ENCODE measurements at places on chromosomes 7 and 10.

DNA sequence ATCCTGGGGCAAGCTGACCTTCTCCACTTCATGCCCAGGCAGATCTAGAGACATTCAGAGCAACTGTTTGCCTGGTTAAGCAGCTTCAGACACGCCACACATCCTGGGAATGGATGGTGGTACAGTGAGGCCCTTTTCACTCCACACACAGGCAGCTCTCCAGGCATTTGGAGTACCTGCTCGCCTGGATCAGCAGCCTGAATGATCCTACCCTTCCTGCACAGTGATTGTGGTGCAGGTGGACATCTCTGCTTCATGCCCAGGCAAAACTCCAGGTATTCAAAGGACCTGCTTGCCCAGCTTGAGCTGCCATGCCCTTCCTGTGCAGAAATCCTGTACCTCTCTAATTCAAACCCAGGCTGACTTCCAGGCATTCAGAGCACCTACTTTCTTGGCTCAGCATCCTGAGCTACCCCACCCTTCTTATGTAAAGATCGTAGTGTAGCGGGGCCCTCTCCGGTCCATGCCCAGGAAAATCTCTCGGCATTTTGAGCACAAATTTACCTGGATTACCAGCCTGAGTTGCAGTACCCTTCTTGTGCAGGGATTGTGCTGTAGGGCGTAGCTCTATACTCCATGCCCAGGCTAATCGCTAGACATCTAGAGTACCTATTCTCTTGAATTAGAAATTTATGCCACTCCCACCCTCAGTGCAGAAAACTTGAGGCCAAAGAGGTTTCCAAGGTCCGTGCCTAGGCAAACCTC is 972.8 kb downstream of the ANKRD7 start:
- no peak for DNase-seq

- DNase-seq = no peak
Measured at GRCh38 chr10:2214805-2215204, 477.5 kb upstream of the ADARB2 start.

DNA sequence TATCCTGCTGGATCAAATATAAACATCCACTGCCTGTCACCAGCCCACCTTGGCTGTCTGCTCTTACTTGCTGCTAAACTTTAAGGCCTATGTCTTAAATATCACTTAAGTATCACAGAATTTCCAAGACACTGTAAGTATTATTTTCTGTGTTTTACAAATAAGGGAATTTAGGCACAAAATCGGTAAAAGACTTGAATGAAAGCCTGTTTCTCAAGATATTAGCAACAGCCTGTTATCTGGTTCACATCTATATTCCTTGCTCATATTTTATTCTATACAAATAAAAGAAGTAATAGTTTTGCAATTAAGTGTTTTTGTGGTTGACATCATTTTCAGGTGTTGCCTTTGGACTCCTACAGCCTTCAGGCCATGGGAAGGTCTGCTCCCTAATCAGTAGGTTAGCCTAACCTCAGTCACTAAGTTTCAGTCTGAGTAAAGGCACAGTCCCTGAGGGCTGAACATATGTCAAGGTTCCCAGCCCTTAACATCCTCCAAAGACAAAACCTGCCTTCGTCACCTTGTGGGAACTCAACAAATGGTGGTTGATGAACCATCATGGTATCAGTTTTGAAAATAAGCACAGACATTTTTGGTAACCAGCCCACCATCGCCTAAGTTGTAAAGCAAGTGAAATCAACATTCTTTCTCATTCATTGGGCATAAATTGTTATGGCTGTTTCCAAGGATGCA is 127.1 kb downstream of the CREB5 start:
- no peak for DNase-seq

- no peak for DNase-seq
Measured at GRCh38 chr10:48330269-48330668, 23.8 kb downstream of the MAPK8 start.

- no peak for DNase-seq
Measured at GRCh38 chr7:121561717-121562116, 165.6 kb upstream of the FAM3C start.

- peak; percentile 43 for DNase-seq
Measured at GRCh38 chr10:116765648-116766081, 23.3 kb upstream of the HSPA12A start.

DNA sequence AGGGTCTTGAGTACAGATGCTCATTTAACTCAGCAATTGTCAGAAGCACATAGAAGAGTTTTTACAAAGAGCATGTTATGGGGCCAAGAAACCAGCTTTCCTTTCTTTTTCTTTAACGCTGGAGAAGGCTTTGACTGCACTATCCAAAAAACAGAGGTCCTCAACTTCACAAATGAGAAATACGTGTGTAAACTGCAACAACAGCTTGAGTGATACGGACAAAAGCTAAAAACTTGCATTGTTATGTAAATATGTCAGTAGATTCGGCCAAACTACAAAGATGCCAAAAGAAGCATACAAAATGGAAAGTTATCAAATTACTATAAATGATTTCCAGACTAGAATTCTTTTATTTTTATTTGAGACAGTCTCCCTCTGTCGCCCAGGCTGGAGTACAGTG is 62.4 kb upstream of the C10orf90 start:
- no peak for DNase-seq

GRCh38 chr10:117086546-117086945 is 51.5 kb downstream of the VAX1 start:
- DNase-seq = no peak

- no peak for DNase-seq
Measured at GRCh38 chr10:128060341-128061250, 65.6 kb downstream of the MKI67 start.

DNA sequence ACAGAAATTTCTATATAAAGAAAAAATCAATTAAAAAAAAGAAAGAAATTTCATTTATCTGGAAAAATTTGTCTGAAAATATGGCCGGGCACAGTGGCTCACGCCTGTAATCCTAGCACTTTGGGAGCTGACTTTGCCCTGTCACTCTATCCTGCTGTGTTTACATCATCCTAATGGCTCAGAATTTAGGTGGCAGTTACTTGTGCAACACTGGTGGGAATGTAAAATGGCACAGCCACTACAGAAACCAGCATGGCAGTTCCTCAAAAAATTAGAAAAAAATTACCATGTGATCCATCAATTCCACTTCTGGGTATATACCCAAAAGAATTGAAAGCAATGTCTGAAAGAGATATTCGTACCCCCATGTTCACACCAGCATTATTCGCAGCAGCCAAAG is 405.2 kb upstream of the AUTS2 start:
- DNase-seq = no peak

- no peak for DNase-seq
Measured at GRCh38 chr7:77409005-77409738, 7.0 kb downstream of the GSAP start.

- DNase-seq = no peak
Measured at GRCh38 chr7:76054123-76055120, 6.5 kb downstream of the MDH2 start.

- no peak for DNase-seq
Measured at GRCh38 chr10:36344240-36345174, 702.4 kb upstream of the FZD8 start.

- no peak for DNase-seq
Measured at GRCh38 chr10:89296220-89296648, 5.6 kb upstream of the IFIT2 start.

DNA sequence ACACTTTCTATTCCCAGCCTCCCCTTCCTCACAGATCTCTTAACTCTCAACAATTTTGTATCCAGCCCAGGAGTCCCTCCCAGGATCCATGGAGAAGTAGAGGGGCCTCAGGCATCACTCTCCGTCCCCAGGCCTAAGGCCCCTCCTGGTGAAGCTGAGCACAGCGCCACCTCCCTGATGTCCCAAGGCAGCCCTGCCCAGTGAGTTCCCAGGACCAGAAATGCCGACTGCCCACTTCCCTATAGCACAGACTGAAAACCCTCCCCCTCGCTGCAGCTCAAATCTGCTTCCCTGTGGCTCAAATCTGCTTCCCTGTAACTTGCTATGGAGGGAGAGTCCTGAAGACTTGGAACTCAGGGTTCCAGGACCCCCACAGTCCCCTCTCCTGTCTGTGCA is 35.6 kb downstream of the YKT6 start:
- DNase-seq = no peak

- DNase-seq = no peak
Measured at GRCh38 chr10:95312257-95312656, 21.5 kb upstream of the PDLIM1 start.

DNA sequence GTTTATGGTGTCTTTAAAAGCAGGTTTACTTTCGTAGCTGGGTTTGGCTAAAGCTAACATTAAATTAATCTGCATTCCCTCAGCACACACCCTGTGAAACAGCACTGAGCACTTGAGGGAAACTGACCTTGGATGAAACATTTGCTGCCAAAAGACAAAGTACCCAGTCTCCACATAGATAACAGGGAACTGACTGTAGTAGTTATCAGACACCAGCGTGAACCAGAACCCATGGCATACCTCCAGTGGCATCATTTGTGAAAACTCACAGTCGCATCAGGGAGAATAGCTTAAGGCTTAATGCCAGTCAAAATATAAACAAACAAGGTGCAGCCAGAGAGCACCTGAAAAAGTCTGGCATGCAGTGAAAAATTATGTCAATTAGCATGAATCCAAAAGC is 357.8 kb upstream of the C7orf33 start:
- no peak for DNase-seq

DNA sequence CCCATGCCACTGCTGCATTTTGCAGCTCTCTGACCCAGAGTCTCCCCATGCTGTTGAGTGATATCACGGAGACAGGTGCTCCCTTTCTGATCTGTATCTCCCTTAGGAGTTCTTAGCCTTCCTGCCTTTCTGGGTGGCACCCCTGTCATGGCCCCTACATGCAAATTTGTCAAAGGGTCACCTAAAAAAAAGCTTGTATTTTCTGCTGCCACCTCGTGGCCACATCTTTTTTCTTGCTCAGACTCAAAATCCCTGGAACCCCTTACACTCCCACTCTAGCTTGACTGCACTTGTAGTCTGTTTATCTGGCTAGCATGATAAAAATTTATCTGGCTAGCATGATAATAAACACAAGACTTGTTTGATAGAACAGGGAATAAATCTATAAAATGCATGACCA is 809.1 kb downstream of the SORCS1 start:
- no peak for DNase-seq

DNA sequence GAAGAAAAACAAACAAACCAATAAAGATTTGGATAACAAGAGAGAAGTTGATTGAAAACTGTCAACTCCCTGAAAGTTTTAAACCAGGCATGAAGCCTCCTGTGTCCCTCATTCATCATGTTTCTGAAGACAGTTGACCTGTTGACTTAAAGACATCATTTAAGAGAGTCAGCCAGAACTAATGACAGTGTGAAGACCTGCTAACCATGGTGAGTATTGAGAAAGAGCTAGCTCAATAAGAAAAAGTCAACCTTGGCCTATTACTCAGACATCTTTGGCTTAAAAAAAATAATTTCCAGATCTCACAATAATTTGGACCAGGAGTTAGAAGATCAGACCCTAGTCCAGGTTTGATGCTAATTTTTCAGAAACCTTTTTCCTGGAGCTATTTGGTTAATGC is 45.3 kb upstream of the ANKRD1 start:
- no peak for DNase-seq

- no peak for DNase-seq
Measured at GRCh38 chr7:131072505-131073091, 255.1 kb upstream of the MKLN1 start.

DNA sequence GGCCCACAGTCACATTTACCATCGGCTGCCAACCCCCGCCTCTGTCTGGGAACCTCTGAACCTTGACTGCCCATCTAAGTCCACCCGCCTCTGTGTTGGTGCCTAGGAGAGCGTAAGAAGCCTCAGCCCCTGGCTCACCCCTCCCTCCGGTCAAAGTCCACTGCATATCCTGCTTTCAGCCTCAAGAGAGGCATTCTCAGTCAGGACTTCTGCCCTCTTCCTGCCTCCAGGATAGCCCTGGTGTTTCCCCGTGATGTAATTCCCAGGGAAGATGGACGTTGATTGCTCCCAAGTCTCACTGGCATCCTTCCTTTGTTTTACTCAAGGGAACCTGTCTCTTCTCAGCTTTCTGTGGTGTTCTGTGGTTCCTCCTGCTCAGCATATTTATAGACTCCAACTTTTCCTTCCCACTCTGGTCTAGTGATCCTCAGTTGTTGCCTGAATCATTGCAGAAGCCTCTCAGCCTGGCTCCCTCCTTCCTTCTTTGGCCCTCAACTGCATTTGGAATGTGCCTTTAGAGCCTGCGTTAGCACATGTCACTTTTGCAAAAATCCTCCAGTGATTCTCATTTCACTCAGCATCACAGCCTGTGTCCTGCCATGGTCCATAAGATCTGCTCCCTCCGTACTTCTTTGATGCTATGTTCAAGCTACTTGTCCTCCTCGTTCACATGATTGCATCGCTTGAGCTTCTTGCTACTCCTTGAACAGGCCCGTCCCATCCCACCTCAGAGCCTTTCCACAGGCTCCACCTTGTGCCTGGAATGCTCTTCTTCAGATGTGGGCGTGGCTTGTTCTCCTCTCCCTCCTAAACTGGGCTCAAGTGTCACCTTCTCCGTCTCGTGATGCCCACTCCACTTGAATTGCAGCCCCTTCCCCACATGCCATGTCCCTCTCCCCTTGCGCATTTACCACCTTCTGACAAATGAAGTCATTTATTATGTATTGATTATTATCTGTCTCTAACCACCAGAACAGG is 124.2 kb downstream of the PLPP4 start:
- DNase-seq = no peak

DNA sequence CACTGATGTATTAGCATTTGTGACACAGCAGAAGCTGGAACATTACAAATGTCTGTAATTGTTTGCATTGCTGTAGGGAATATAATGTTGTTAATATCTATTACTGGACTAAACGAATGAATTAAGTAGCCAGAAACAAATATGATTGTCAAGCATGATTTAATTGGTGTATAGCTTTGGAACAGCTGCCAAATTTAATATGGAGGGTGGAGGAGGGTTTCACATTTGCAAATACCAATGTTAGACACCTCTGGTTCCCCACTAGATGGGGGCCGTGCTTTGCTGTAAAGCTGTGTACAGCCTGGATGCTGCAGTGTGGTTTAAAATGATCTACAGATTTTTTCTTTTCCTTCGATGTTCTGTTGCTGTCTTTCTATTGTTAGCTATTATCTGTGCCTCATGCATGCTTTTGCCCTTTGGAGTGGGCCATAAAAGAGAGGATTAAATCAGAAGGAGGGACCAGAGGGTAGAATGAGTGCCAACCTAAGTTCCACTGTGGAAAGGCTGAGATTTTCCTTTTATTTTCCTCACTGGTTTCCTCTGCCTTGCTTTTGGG is 23.1 kb downstream of the DNAJB9 start:
- no peak for DNase-seq

- DNase-seq = no peak
Measured at GRCh38 chr7:47308808-47309207, 273.1 kb downstream of the TNS3 start.

- no peak for DNase-seq
Measured at GRCh38 chr10:35789996-35790395, 147.9 kb upstream of the FZD8 start.

Measured in activated CD4-positive, CD25-positive, alpha-beta regulatory T cell treated with anti-CD3 and anti-CD28 coated beads, Interleukin-2, amount 50 U/mL, for 72 hours (primary cell).